ENCODE measurements at places on chromosomes 11 and 22.

DNA sequence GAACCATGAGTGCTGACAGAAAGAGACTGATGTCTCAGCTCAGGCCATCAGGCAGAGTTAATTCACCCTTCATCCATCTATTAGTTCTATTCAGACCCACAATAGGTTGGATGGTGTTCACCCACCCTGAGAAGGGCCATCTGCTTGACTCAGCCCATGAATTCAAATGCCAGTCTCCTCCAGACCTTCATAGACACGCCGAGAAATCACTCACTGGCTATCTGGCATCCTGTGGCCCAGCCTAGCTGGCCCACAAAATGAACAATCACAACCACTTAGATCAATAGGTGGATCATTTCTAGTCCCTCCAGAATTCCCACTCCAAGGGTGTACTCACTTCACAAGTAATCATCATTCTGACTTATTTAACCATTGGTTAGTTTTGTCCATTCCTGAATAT is 58.2 kb downstream of the MYEOV start:
- DNase-seq: no peak

- DNase-seq: no peak
Observed at GRCh38 chr11:3894128-3894731, 38.8 kb downstream of the STIM1 start.

GRCh38 chr11:103596315-103596714 is 440.1 kb upstream of the DDI1 start:
- no peak for DNase-seq

DNA sequence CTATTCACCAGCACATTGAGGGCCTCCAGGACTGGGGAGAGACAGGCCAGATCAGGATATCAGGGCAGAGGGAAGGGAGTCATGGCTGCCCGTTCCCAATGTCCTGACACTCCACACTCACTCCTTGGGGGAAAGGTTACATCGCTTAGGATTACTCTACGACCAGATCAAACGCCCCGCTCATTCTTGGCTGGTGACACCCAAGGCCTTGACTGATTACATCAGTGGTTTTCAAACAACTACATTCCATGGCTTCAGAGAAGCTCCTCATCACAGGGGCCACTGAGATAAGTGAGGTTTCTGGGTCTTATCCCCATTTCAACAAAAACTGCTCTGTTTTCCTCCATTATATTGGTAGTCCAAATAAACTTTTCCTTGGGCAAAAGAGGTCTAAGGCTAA is 15.0 kb downstream of the UBE2L6 start:
- DNase-seq: no peak

- DNase-seq: no peak
Observed at GRCh38 chr11:64455456-64456261, 96.7 kb downstream of the RPS6KA4 start.

GRCh38 chr11:35787013-35787504 is 124.5 kb downstream of the TRIM44 start:
- DNase-seq: no peak

- DNase-seq: peak; percentile 47
Observed at GRCh38 chr11:123434262-123434661, 4.2 kb downstream of the GRAMD1B start.

DNA sequence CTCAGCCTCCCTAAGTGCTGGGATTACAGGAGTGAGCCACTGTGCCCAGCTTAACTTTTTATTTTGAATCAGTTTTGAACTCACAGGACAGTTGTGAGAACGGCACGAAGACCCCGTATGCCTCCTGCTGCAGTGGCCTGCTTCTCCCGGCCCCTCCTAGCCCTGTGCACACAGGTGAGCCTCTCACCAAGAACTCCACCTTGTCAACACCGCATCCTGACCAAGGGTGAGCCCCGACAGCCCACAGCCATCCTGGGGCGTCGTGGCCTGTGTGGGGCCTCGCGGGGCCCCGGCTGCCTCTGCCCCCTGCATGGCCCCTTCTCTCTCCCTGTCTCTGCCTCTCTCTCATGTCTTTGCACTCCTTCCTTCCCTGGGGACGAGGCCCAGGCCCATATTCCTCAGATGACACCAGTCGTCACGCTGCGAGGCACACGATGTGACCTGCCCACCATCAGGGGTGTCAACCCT is 38.8 kb downstream of the GNB1L start:
- no peak for DNase-seq

GRCh38 chr11:77287615-77288273 is 13.7 kb downstream of the GDPD4 start:
- no peak for DNase-seq

- DNase-seq: no peak
Observed at GRCh38 chr11:31237819-31238760, 131.4 kb downstream of the DCDC1 start.

GRCh38 chr22:36425977-36426523 is 38.3 kb upstream of the MYH9 start:
- DNase-seq: no peak

DNA sequence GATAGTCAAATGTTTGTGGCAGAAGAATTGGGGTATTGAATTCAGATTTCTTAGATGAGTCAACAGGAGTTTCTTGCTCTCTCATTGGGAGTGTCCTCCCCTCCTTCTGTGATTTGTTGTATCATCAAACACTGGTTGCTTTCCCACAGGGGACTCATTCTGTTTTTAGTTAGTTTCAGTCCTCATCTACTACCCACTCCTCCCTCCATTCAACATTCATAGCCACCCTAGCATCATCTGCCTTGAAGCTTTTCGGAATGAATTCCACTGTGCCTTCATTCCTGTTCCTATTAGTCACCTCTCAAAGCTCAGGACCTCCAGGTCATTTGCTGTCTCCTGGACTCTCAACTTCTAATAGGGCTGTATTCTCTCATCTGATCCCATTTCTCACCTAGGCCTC is 31.5 kb upstream of the RAB38 start:
- no peak for DNase-seq

- no peak for DNase-seq
Observed at GRCh38 chr22:47442821-47443220, 680.4 kb downstream of the TBC1D22A start.

DNA sequence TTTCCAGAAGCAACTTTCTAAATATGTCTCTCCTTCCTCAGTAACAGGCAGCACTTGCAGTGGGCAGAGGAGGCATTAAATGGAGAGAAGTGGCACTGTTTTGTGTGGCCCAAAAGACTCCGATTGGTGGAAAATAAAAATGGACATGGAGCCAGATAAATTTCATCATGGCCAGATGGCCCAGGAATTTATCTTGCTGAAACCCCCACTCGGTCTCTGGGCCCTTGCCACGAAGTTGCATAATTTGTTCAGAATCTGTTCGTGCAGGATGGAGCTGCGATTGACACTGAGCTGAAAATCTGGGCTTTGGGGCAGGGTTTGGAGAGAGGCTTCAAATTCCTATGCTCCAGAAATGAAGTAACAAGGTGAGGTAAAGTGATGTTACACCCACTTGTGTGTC is 65.5 kb downstream of the C11orf91 start:
- no peak for DNase-seq

DNA sequence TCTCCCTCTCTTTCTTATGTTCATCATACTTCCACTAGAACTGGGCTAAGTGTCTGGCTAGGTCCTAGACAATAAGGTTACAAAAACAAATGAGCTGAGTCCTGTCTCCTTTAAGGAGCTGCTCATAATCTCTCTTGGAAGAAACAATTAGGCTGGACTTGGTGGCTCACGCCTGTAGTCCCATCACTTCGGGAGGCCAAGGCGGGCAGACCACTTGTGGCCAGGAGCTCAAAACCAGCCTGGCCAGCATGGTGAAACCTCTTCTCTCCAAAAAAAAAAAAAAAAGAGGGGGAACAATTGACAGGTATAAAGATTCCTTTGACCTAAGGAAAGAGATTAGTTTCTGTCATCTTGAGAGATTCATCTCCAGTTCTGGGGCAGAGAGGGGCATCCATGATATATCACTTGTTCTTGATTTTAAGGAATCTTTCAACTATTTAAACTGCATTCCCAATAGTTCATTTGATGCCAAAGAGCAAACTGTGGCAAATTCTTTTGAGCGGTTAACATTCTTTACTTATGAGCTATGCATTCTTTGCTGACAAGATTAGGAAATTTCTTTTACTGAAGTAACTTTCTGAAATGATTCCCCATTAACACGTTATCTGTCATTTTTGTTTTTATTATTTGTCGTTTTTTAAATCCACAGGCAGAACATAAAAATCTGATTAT is 125.5 kb downstream of the C11orf87 start:
- DNase-seq: no peak

GRCh38 chr22:22450343-22450839 is 58.2 kb downstream of the ZNF280B start:
- no peak for DNase-seq

GRCh38 chr22:47918276-47918921 is 1155.9 kb downstream of the TBC1D22A start:
- DNase-seq: peak; percentile 28

GRCh38 chr22:42268852-42269410 is 1.5 kb downstream of the TCF20 start:
- DNase-seq: peak; percentile 6

GRCh38 chr11:12212174-12212820 is 101.9 kb downstream of the MICAL2 start:
- no peak for DNase-seq

DNA sequence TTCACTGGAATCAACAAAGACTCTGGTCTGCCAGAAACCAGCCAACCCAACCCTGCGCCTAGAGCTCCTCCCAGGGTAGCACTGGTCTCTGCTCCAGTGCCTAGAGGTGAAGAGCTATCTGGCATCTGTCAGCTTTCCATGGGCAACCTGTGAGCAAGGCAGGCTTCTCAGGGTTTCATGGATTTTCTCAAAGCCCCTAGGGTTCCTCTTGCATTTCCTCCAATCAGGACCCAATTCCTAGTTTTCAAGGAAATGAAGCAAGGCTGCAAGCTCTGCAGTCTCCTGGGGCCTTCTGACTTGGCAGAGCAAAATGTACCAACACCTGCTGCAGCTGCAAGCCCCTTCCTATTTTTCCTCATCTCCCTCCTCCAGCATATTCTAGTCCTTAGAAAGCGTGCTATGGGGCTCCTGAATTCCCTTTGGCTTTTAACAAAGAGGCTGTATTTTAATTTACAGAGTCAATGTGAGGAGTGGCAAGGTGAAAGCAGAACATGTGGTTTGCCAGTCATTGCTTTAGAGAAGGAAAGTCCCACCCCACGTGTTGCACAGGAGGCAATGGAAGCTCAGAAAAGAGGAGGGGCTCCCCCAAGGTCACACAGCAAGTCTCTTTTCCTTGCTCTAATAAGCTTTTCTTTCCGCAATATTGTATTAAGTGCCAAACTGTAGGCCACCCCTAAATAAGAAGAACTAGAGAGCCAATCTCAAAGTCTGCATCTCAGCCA is 33.0 kb upstream of the RIC3 start:
- no peak for DNase-seq

DNA sequence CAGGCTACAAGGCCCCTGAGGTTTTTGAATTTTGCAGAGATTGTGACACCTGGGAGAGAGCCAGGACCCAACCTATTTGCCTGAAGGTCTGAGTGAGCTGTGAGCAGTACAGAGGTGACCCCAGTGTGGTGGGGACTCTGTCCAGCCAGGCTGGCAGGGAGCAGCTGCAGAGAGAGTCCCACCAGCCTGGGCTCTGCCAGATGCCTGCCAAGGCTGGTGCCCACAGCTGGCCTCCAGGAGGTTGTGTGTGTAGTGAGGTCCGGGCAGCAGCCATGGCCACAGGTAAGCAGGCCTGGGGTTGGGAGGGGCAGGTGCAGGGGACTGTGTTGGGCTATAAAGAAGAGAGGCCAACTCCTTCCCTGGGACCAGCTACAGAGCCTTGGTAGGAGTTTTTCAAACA is 144.8 kb downstream of the CRYBB2 start:
- DNase-seq: no peak

DNA sequence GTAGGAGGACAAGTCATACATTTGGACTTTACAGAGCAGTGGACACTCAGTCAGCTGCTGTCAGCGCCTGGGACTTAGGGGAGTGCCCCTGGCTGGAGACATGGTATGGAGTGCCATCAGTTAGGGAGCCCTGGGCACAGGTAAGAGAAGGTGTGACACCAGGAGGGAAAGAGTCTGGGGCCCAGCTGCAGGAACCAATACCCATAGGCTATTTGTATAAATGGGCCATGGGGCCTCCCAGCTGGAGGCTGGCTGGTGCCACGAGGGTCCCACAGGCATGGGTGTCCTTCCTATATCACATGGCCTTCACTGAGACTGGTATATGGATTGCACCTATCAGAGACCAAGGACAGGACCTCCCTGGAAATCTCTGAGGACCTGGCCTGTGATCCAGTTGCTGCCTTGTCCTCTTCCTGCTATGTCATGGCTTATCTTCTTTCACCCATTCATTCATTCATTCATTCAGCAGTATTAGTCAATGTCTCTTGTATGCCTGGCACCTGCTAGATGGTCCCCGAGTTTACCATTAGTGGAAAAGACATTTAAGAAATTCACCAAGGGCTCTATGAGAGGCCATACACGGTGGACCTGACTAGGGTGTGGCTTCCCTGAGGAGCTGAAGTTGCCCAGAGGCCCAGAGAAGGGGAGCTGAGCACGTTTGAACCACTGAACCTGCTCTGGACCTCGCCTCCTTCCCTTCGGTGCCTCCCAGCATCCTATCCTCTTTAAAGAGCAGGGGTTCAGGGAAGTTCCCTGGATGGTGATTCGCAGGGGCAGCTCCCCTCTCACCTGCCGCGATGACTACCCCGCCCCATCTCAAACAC is 850 bp upstream of the MIF start:
- DNase-seq: no peak

- DNase-seq: no peak
Observed at GRCh38 chr11:85945788-85946187, 90.6 kb downstream of the CCDC83 start.

- DNase-seq: no peak
Observed at GRCh38 chr11:5252192-5252918, 2.2 kb downstream of the HBG2 start.

GRCh38 chr11:41527530-41527929 is 68.1 kb upstream of the LRRC4C start:
- no peak for DNase-seq

DNA sequence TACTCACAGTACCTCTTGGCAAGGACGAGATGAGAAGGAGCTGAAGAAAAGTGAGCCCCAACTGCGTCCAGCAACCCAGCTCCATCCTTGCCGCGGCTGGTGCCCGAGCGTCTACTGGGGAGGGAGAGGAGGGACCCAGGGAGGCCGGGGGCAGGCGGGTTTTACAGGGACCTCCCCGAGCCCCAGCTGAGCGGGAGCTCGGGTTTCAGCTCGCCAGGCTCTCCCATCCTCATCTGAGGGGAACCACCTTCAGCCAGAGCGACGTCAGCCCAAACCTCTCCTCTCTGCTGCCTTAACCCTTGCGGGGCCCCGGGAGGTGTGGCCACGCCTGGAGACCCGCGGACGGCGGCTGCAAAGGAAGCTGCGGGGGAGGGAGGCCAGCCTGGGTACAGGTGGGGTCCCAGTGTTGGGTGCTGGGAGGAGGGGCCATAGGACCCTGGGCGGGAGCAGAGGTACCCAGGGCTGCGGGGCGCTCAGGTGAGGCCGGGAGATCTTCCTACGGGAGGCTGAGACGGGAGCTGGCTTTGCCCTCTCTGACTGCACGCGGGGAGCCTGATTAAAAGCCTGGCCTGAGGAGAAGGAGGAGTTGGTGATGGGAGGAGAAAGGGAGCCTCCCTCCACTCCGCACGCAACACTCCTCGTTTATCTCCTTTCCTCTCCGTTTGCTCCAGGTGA is at the start of gene PAMR1:
TSS of gene PAMR1 (minus strand) at position 116 of the 675 bp plus-strand sequence. CDS start at position 85, 31 bp downstream.
- no peak for DNase-seq

DNA sequence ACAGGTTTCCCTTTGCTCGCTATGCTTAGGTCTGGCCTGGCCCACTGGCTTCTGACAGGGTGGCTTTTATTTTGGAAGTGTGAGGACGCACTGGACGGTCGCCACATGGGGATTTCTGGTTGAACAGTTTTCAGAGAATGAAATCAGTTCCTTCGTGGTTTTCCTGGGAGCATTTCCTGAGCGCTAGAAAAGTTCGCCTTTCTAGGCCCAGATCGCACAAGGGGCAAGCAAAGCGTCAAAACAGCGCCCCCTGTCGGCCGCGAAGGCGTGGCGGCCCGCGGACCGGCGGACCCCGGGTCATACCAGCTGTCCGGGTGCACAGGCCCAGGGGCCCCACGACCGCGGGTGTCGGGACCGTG is 12.7 kb upstream of the CYP2R1 start:
- DNase-seq: peak; percentile 83
